ENCODE measurements at places on chromosomes 12 and 14.

GRCh38 chr12:24838531-24838950, 110.4 kb downstream of the BCAT1 start:
- DNase-seq = peak; percentile 31

DNA sequence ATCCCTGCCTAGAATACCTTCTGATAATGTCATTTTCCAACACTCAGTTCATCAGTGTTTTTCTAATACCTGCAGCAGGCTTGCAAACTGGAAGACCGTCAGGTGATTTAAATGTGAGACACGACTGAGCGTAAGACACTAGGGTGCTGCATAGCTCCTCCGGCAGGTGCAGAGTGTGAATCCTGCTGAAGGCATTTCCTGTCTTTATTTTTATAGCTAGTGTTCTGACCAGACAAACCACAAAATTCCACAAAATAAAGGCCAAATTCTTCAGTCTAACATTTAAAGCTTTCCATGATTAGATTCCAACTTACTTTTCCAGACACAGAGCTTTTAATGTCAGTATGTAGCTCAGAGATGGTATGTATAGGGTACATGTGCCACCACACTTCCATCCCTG, 70.7 kb downstream of the BBS10 start:
- no peak for DNase-seq

DNA sequence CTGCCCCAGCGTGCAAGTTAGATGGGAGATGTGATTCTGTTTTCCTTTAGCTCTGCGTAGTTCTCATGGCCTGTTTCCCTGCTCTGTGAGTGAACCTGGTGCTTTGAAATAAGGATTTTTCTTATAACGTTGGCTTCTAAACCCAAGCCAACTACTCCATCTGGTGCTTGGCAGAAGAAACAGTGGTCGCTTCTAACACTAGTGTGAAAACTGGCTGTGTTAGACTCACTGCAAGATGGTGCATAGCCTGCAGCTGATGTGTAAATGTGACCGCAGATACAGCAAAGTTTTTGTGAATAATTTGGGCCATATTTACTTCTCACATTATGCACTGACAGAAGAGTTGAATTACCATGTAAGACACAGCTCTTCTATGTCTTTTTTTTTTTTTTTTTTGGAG, 12.2 kb downstream of the GTF2H3 start:
- DNase-seq = no peak

- no peak for DNase-seq
Observed at GRCh38 chr14:64763085-64763782, 59.0 kb downstream of the PLEKHG3 start.

DNA sequence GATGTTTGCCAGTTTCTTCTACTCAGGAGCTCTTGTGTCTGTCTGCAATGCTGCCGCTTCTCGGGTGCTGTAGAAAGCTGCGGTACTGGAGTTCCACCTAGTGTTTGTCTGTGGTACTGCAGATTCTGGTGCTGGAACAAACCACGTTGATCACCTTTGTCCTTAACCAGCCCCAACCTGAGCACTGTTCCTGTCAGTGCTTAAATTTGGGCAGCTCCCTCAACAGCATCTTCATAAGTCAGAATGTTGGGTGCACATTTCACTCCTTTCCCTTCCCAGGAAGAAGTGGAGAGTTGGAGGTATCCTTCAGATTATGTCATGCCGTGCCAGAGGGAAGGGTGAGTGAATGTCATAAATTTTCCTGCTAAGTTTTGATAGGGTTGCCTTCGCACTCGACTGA, 48.7 kb upstream of the LALBA start:
- peak; percentile 70 for DNase-seq

GRCh38 chr14:74863274-74863673, 12.7 kb downstream of the PROX2 start:
- no peak for DNase-seq

- DNase-seq = peak; percentile 57
Observed at GRCh38 chr12:67456431-67456901, 187.3 kb downstream of the CAND1 start.

- DNase-seq = no peak
Observed at GRCh38 chr12:31471051-31471450, 119.9 kb downstream of the DENND5B start.
